Left renal pelvis (tissue), 4 donors: ENCODE measurements at places on chromosomes 4 and X.

GRCh38 chrX:49186125-49187027 lies at the start of gene PRICKLE3:
PRICKLE3 (minus strand) TSS chrX:49186373; CDS start chrX:49186297, 76 bp downstream.
- no peak for DNase-seq

DNA sequence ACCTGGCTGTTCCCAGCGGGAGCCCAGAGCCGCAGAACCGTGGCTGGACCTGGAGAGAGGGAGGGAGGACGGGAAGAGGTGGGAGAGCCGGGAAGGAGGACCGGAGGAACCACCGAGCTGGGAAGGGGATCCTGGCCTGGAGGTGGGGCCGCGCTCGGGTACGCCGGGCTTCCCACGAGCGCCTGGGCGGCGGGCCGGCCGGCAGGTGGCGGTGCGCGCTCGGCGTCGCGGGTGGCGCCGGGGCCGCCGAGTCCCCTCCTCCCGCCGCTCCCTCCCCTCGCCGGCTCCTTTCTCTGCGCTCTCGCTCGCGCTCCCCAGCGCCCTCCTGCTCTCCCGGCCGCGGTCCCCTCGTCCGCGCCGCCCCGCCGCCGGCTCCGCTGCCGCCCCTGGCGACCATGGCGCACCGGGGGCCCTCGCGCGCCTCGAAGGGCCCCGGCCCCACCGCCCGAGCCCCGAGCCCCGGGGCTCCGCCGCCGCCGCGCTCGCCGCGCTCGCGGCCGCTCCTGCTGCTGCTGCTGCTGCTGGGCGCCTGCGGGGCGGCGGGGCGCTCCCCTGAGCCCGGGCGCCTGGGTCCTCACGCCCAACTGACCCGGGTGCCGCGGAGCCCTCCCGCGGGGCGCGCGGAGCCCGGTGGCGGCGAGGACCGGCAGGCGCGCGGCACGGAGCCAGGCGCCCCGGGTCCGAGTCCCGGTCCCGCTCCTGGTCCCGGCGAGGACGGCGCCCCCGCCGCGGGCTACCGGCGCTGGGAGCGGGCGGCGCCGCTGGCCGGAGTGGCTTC lies at the start of gene SORCS2:
Gene SORCS2 (plus strand): TSS at position 287 of the 778 bp plus-strand sequence.
- no peak for DNase-seq

DNA sequence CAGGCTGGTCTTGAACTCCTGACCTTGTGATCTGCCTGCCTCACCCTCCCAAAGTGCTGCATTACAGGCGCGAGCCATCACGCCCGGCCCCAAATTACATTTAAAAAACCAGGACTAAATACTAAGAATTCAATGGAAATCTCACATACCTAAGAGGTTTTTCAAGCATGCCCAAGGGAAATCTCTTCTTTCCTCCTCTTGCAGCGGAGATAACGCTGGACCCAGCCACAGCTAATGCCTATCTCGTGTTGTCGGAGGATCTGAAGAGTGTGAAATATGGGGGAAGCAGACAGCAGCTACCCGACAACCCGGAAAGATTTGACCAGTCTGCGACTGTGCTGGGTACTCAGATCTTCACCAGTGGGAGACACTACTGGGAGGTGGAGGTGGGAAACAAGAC lies 7.4 kb downstream of the TRIML1 start:
- no peak for DNase-seq

DNA sequence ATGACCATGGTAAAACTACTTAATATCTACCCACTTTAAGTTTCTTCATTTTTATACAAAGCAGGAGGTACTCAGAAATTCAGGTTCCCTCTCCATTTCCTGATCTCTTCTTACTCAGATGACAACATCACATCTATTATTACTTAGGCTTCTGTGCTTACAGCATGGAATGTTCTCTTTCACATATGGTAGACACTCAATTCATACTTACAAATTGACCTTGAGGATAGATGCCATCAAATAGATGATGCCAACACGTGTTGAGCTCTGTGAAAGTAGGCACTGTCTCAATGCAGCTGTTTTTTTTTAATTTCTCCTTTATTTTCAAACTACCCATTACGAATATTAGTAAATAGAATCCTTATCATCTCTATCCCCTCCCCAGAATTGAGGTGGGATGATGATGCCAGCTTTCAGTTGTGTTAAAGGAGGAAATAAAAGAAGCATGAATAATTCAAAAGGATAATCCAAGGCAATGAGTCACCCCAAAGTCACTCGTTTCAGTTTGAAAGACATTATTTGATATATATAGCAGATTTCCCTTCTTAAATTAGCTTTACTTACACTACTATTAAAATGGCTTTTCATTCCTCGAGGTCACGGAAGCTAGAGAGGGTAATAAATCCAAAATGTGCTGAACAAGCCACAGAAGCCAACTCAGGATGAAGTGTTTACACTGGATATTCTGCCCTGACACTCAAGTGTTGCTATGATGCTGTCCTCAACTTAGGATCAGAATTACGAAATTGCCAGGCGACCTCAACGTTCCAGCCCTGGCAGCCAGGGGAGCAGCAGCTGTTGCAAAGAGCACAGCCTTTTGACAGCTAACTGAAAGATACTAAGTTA lies 124.2 kb upstream of the EOLA2 start:
- no peak for DNase-seq

GRCh38 chr4:173878701-173879100 lies 348.7 kb upstream of the HAND2 start:
- no peak for DNase-seq

DNA sequence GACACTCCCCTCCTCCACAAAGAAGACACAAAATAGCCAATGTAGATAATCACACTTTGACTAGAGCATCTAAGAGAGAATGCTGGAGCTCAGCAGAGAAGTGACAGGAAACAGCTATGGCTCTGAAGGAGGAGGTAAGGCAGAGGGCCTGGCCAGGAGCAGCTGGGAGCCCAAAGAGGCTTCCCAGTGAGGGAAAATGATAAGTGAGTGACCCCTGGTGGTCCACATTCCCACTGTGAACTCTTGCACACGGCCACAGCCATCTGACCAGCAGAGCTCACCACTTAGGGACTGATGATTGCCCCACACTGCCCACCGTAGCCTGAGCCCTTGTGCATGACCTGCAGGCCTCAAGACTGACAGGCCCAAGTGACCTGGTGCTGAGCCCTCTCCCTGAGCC lies 162.7 kb upstream of the GALNTL6 start:
- DNase-seq: no peak

DNA sequence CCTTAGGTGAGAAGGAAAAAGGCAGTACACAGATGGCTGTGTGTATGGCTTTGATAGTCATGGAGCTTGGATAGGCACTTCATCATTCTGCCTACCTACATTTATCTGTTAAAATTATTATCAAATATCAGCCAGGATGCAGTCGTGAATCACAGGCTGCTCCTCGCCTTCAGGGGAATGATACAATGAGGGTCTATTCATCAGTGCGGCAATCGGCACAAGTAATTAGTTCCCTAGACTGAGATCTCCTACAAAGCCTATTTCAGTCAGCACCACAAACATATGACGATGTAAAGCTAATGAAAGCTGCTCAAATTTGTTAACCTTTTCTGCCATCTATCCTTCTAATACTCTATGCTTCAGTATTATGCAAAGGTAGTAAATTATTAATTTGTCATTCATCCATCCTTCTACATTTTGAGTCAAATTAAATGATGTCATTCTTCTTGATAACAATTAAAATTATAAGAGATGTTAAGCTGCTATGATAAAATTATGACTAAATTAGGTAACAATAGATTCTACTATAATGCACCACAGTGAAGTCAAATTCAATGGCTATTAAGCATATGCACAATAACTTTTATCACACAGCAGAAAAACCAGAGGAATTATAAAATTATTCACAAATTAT lies 19.0 kb downstream of the MAB21L2 start:
- DNase-seq: no peak

DNA sequence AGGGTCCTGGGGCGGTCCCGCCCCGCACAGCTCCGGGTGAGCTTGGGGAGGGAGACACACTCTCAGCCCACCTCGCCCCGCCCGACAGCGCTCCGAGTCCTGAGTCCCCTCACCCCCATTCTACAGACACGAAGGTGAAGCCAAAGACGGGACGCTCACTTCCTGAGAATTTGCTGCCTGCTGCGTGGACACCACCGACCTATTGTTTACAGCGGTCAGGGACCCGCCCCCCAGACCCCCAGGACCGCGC lies 796 bp upstream of the ZNF141 start:
- no peak for DNase-seq

DNA sequence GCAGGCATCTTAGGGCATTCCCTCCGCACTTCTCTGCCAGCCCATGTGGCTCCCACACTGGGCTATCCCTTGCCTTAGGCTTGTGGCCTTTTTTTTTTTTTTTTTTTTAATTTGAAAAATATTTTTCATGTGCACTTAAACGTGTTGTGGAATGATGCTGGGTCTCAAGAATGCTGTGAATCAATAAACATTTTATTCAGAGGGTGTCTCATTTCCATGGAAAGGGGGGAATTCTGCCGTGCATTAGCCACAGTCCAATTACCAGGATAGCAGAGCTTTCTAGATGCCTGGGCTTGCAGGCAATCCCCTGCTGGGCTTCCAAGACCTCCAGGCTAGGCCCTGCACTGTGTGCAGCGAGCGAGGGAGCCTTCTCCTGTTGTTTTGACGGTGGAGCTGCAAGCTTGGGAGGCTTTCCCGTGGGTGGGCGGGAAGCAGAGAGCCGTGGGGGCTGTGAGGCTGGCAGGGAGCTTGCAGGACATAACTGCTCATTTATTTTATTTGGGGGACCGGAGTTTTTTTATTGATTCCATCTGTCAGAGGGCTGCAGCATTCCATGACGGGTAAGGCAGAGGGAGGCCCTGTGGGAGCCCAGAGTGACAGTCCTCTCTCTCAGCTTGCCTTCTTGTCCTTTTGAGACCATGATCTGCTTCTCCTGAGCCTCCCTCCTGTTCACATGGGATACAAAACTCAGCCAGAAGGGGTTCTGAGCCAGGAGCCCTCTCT lies 2.6 kb upstream of the CPZ start:
- no peak for DNase-seq

DNA sequence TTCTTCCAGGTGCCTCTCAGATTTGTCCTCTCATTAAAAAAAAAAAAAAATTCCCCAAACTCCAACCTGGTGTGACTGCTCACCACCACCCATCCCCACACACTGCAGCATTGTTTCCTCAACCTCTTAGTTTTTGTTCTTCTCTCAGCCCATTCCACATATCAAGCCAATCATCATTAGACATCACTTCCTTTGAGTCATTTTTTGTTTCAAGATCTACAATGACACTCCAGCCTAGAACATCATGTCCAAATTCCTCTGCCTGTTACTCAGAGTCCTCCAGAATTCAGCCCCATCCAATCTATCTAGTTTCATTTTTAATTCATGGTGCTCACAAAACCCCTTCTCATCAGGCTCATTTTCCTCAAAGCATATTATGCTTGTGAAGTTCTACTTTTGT lies 262.5 kb upstream of the TEX13A start:
- DNase-seq: no peak

GRCh38 chr4:154476232-154476631 lies 15.4 kb downstream of the DCHS2 start:
- no peak for DNase-seq

DNA sequence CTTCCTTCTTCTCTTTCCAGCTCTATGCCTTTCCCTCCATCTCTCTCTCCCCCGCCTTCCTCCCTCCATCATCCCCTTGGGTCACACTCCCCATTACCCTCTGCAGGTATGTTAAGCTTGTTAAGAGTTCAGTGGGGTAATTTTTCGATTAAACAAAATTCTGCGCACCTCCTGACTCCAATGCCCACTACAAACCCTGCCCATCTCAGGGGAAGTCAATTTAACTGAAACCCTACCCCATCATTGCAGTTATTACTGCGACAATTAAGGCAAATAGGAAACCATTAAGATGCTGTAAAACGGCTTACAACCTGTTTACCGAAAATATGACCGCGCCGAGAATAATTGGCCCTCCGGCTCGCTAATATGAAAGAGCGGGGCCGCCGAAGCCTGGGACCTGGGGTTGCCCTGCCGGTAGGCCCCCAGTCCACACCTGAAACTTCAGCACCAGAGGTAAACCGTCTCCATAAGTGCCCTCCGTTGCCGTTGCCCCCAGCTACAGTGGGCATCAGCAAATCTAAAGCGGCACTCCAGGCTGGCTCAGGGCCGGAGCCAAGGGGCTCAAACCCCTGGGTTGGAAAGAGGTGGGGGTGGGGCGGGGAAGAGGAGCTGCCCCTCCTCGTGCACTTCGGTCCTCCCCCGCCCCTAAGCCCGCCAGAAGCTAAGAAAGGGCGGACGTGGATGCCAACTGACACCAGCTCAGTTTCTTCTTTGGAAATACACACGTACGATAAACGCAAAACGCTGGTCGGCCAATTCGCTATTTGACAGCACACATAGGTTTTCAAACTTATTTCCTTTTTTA lies 4.8 kb downstream of the ARX start:
- no peak for DNase-seq

- no peak for DNase-seq
Observed at GRCh38 chr4:86876894-86877685, 15.1 kb downstream of the C4orf36 start.

DNA sequence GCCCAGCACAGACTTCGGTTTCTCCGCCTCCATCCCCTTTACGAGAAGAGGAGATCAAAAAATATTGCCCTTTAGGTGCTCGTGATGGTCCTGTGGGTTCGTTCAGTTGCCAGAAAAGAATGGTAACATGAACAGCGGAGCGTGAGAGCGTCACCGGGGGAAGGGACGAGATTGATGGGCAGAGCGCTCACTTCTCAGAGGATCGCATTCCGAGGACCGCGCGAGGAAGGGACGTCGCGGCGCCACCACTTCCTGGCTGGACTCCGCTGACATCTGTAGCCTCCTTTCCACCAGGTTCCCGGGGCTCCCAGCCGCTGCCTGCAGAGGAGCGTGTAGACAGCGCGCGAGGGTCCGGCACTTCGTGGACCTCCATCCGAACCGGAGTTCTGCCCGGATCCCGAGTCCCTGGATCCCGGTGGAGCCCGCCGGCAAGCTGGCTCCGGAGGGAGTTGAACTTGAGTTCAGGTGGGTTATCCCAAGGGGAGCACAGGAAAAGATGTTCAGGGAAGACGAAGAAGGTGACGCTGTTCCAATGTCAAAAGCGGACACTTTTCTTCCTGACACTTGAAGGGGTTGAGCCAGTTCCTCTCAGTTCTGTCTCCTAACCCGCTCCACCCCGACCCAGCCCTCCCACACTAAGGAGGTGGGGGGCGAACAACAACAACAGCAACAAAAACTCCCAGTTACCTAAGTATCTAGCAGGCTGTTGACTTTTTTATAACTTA lies 484 bp downstream of the GALNTL6 start:
- no peak for DNase-seq

GRCh38 chr4:82642331-82642730 lies 80.5 kb upstream of the TMEM150C start:
- DNase-seq: no peak
